Naive thymus-derived CD8-positive, alpha-beta T cell (primary cell): ENCODE measurements at places on chromosomes 16 and 17. TPM values are rescaled to one million over a fixed set of nuclear protein-coding genes. Genes with fewer than 3 reads are reported as not detected.

Gene ZNF75A
- total RNA-seq = 117 TPM

Gene PMFBP1
- total RNA-seq = 0.99 TPM

Gene CPHXL2
- total RNA-seq = not detected

Gene TLCD2
- not detected for total RNA-seq

Gene ZNF750
- total RNA-seq = not detected

Gene RPUSD1
- 29.1 TPM for total RNA-seq

Gene KRTAP3-1
- total RNA-seq = not detected

Gene KRTAP1-5
- not detected for total RNA-seq

Gene GJC1
- not detected for total RNA-seq

Gene SUMO2
- 255 TPM for total RNA-seq

Gene PHF23
- 53.9 TPM for total RNA-seq

Gene TPSD1
- not detected for total RNA-seq

Gene HERPUD1
- 214 TPM for total RNA-seq

Gene CLDN7
- total RNA-seq = 4.2 TPM

Gene FOXJ1
- total RNA-seq = 3.4 TPM

Gene SOST
- not detected for total RNA-seq

Gene POLG2
- 72.3 TPM for total RNA-seq

Gene CA5A
- not detected for total RNA-seq

Gene RNU2-1
- total RNA-seq = 8,904 TPM

Gene TEDC2
- not detected for total RNA-seq

Gene PRR29
- 0.30 TPM for total RNA-seq

Gene ABCA8
- total RNA-seq = not detected

Gene CCL1
- not detected for total RNA-seq

Gene ABCC12
- not detected for total RNA-seq

Gene PTRH2
- total RNA-seq = 16.2 TPM

Gene TBKBP1
- total RNA-seq = 1.4 TPM

Gene CEP131
- 12.0 TPM for total RNA-seq

Gene KRT25
- not detected for total RNA-seq

Gene ATP2A3
- total RNA-seq = 144 TPM

Gene KRTAP9-2
- total RNA-seq = not detected

Gene GTF3C1
- total RNA-seq = 56.6 TPM
